ENCODE measurements at places on chromosomes 5 and 9. TPM values are rescaled to one million over a fixed set of nuclear protein-coding genes. Genes with fewer than 3 reads are reported as not detected.
A peak's percentile ranks its signal among the peaks of the same experiment; 100 is the strongest.

DNA sequence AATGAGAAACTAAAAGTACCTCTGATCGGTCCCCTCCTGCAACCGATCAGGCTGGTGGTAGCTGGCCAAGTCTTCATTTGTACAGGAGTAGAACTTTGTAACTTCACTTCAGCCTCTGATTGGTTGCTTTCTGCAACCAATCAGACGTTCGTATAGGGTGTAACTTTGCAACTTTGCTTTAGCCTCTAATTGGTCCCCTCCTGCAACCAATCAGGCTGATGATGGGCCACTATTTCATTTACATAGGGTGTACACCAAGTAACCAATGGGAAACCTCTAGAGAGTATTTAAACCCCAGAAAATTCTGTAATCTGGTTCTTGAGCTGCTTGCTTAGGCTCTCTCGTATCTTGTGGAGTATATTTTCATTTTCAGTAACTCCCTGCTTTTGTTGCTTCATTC lies 445.5 kb downstream of the MED10 start:
- DNase-seq = no peak

DNA sequence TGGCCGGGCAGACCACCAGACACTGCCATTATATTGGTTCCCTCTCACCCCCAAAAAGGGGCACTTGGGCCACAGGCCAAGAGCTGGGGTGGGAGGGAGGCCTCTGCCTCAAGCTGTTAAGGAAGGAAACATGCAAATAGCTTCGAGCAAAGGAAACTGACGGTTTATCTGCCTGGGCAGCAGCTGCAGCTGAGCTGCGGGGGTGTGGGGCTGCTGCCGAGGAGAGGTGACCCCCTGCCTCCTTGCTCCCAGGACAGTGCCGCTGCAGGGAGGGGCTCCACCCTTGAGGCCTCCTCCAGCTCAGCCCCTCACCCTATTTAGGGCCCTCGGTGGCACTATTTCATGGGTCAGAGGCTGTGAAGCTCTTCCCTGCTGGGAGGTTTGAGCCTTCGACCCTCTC lies 789 bp downstream of the DOK3 start:
- DNase-seq = no peak

Gene ZBTB34
- total RNA-seq = 8.9 TPM

Gene LCN10
- 2.1 TPM for total RNA-seq

DNA sequence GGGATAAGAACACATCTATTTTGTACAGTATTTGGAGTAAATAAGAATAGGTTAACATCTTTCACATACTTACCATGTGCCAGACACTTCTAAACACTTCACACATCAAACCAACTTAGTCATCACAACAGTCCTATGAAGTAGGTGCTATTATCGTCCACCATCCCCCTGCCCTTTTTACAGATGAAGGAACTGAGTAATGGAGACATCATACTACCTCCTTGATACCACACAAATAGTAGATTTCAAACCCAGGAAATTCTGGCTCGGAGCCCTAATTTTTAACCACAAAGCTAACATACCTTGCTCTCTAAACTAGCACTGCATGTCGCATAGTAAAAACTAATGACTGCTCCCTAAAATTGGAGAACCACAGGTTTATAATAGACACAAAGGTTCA lies 4.2 kb upstream of the ZNF366 start:
- no peak for DNase-seq

Gene PRSS3
- total RNA-seq = not detected

DNA sequence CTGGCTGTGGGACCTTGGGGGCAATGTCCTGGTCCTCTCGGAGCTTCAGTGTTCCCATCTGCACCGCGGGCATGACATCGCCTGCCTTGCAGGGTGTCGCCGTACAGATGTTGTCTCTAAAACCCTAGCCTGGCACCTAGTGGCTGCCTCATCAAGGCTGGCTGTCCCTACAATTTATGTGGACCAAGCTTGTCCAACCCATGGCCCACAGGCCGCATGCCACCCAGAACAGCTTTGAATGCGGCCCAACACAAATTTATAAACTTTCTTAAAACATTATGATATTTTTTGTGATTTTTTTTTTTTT lies 18.3 kb upstream of the ASS1 start:
- no peak for DNase-seq

Gene SMIM32
- 0.36 TPM for total RNA-seq

DNA sequence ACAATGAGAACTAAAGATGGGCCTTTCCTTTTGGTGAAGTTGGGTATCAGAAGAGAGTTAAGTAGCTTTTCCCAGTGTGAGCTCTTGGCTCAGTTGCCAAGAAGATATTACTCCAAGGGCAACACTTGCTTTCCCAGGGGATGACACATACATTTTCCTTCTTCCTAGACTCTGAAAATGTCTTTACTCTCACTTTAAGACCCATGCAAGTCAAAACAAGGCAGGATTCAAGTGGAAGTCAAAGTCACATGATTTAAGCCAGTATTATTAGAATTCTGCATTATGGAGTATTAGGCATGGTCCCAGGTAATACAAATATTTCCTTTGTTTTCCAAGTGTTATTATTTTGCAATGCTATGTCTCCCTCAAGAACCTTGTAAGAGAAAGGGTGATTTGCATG lies 175.1 kb downstream of the PPP2R2B start:
- DNase-seq = no peak

DNA sequence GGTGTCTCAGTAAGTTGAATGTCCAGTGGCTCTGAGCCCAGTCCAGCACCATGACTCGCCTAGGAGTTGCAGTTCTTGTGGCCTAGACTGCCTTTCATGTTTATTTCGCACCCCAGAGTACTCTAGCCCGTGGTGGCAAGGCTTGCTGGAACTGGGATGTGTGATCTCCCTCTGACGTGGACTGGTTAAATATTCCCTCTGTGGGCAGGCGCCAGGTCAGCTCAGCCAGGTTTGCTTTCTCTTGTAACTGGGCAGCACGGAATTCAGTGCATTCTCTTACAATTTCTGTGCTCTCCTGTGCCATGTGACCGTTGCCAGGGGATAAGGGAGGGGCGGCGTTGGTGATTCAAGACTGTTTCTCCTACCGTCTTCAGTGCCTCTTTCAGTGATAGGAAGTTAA lies 270.8 kb downstream of the KDM4C start:
- no peak for DNase-seq

DNA sequence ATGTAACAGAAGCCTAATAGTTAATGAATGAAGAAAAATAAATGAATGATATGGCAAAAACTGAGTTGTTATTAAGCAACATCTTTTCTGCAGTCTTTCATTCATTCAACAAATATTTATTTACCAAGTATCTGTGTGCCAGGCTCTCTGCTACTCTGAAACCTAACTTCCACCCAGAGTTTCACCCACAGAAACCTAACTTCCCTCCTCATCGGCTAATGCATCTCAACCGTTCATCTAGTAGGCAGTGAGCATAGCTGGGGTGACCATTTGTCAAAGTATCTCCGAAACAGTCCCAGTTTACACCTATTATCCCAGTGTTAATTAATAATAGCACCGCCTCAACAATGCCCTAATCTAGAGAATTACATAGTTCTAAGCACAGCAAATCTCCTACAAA lies 1.5 kb downstream of the TTC39B start:
- DNase-seq = no peak

GRCh38 chr5:1917830-1918487 lies 35.2 kb upstream of the IRX4 start:
- peak; percentile 48 for DNase-seq

GRCh38 chr9:93668261-93668871 lies 92.0 kb downstream of the PHF2 start:
- DNase-seq = peak; percentile 50

DNA sequence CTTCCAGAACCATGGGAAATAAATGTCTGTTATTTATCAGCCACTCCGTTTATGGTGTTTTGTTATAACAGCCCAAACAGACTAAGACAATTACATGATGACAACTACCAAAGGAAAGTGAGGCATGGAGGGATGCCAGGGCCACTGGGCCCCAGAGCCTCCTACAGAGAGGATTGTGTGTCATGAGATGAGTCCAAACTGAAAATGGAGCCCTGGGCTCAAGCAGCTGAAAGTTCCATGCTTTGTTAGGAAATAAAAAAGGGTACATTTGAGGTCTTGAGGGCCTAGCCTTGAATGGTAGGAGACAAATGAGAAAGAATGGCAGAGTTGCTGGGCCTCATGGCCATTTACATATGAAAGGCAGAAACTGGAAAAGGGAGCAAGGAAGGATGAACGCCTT lies 586.5 kb downstream of the CETN3 start:
- no peak for DNase-seq

Gene IFNA2
- not detected for total RNA-seq

DNA sequence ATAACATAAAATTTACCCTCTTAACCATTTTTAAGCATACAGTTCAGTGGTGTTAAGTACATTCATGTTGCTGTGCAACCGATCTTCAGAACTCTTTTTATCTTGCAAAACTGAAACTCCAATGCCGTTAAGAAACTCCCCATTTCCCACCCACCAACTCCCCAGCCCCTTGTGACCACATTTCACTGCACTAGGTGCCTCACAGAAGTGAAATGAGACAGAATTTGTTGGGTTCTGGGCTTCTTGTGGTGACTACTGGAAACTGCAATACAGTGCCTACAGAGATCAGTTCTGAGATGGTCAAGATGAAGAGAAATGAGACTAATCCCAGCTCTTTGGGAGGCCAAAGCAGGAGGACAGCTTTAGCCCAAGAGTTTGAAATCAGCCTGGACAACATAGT lies 202.1 kb upstream of the SLC30A5 start:
- DNase-seq = no peak

DNA sequence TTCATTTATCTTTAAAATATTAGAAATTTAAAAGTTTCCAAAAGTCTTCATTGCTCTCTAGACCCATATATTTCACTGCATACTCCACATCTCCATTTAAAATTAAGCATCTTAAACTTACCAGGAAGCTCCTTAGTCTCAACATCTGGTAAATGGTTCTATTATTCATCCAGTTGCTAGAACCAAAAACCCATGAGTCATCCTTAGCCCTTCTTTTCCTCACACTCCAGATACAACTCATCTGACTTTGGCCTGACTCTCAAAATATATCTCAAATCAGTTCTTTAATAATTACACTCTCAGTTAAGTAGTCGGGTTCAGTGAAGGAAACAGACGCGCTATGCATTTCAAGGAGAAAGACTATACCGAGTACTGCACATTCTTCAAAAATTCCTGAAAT lies 110.2 kb upstream of the COX7C start:
- no peak for DNase-seq

DNA sequence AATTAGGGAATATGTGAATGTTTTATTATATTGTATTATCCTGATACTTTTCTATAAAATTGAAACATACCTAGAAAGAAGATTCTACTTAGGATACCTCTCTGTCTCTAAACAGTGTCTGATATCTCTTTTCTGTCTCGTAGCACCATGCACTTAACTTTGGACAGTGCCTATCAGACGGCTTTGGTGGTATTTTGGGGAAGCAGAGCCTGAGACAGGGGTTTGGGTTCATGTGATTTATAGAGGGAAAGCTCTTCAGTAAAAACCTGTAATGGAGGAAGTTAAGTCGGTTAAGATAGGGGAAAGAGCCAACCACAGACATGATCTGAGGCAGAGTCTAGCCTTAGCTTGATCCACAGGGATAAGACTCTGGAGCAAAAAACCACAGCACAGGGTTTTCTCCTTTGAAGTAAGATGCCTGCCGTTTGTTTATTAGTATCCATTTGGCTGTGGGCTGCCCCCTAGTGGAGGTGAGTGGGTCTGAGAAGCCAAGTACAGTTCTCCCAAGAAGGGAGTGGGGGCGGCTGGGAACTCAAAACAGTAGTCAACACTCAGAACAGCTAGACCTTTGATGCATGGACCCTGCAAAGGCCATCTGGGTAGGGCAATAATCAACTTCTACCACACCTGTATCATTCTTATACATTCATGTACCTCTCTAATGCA lies 141.2 kb upstream of the ASTN2 start:
- DNase-seq = no peak

GRCh38 chr9:83992407-83992806 lies 11.8 kb downstream of the RMI1 start:
- no peak for DNase-seq

- no peak for DNase-seq
Observed at GRCh38 chr9:21758540-21758939, 43.9 kb upstream of the MTAP start.

Gene GRIN1
- total RNA-seq = 0.36 TPM

Gene SLC34A3
- total RNA-seq = not detected

Gene CD72
- 1.2 TPM for total RNA-seq

GRCh38 chr9:117644932-117645636 lies 59.1 kb upstream of the TLR4 start:
- no peak for DNase-seq

Gene PCDHGA1
- 0.71 TPM for total RNA-seq

GRCh38 chr5:125277494-125278154 lies 531.2 kb upstream of the ZNF608 start:
- no peak for DNase-seq

Gene HTR4
- 1.7 TPM for total RNA-seq

DNA sequence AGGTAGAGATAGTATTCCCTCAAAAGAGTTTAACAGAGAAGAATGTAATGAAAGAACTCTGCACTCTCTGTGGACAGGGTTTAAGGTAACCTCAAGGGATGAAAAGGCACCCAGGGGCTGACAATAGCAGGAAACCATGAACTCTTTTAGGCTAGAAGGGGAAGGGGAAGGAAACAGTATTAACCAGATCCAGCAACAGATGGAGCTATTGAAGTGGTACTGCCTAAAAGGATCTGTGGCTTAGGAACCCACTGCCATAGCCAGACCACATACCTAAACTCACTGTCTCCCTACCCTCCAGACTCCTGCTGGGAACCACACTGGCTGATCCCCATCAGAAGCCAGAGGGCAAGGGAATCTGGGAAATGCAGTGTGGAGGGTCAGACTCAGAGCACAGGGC lies 35.5 kb downstream of the PLGRKT start:
- DNase-seq = no peak

Gene ASB6
- 9.2 TPM for total RNA-seq

DNA sequence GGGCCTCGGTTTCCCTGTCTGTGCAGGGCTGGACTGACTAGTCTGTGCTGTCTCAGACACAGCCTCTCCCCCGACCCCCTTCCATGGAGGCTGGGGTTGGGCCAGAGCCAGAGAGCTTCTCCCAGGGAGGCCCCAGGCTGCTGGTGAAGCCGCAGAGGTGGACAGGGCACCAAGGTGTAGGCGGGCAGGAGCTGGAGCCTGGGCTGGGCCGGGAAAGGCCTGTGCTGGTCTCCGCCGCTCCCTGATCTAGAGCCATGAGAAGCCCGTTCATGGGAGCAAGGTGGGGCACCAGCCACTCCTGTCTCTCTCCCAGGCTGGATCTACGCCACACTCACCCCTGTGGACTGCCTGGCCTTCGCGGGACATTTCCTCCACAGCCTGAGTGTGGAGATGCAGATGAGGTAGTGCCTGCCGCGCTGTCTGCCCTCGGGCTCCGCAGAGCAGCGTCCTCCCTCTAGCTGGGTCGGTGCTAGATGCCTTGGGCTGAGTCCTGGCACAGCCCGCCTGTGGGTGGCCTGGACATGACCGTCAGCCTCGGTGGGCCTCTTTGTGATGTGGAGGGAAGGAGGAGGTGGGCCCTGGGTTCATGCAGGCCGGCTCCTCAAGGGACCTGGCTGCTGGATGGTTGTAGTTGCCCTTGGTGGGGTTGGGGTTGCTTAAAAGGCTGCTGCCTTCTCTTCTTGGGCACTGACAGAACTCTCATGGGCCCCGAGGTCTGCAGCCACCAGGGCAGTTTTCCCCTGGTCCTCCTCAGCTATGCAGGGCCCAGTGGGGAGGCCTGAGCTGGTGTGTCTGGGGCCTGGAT lies 79.4 kb downstream of the PHF2 start:
- peak; percentile 62 for DNase-seq

- DNase-seq = no peak
Observed at GRCh38 chr5:178527458-178528307, 62.5 kb downstream of the COL23A1 start.

Gene LAMC3
- under 0.01 TPM for total RNA-seq

GRCh38 chr5:122408592-122409224 lies 96.7 kb downstream of the SNCAIP start:
- no peak for DNase-seq

Gene PGM5
- total RNA-seq = 670 TPM

GRCh38 chr5:4947893-4948536 lies 192.1 kb upstream of the ADAMTS16 start:
- DNase-seq = no peak
